ENCODE measurements at places on chromosomes 2 and 18. TPM values are rescaled to one million over a fixed set of nuclear protein-coding genes. Genes with fewer than 3 reads are reported as not detected.

DNA sequence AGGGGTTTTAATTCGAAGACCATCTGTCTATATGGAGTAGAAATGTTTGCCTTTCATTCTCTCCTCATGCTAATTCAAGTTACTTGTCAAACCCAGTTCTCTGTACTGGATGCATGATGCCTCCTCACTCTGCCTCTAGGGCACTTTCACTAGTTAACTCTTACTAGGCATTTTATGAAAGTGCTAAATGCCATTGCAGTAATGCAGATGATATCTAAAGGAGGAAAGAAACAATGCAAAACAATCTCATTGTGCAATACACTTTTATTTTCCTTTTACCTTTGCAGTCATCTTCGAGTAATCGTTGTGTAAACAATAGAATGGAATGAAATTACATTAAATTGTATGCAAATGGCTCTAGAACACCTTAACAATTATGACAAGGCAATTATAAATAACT, 293.6 kb downstream of the STK39 start:
- H3K27me3 ChIP-seq: no peaks in the 10 kb centered on the region
- H3K4me1 ChIP-seq: peaks cover 9% of the 10 kb centered on the region
- no peak overlapping the region for H3K4me3 ChIP-seq
- no peaks in the 10 kb centered on the region for H3K36me3 ChIP-seq
- H3K27ac ChIP-seq: no peak overlapping the region

DNA sequence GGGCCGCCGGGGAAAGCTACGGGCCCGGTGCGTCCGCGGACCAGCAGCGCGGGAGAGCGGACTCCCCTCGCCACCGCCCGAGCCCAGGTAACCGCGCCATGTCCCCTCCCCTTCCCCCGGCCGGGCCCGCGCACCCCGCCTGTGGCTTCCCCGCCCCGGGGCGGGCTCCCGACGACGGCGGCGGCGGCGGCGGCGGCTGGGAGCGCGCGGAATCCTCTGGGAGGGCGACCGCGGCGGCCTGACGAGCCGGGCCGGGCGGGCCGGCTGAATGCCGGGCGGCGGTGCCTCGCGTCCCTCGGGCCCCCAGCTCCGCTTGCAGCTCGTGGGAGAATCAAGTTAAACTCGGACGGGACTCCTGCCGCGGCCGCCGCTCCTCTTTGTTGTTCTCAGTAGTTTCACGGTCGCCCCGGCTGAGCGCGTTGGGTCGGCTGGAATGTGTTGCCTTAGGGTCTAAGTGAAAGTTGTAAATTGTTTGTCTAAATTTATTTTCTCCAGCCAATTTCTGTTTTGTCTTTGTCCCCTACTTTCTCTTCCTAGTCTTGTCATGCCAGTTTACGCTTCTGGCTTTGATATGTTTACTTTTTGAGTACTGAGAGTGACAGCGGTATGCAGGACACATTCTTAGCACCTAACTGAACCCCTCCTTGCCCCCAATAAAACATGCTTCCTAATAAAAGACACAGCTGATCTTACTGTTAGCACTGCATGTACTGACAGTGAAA, 685 bp downstream of the SMAD4 start:
- H3K27ac ChIP-seq: peak overlapping the region; percentile 86
- peaks cover 50% of the 10 kb centered on the region for H3K4me1 ChIP-seq
- peak; percentile 80 for DNase-seq
- no peaks in the 10 kb centered on the region for H3K27me3 ChIP-seq

DNA sequence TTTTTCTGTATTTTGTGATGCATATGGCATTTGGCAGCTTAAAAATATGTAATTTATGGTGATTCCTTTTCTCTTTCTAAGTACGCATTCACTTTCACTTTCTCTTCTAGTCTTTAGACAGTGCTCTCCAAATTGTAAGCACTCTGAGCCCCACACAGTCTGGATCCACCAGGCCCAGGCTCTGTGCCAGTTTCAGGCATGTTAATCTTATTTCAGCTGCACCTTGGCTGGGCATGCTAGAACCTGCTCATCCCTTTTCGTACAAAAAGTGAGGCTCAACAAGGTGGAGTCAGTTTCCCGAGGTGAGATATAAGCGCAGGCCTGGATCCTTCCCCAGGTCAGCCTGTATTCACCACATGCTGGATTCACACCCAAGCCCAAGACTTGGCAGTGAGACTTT, 203.9 kb downstream of the MTX2 start:
- H3K4me3 ChIP-seq: peak overlapping the region; percentile 30
- no peaks in the 10 kb centered on the region for H3K36me3 ChIP-seq
- no peak for DNase-seq
- H3K27me3 ChIP-seq: no peaks in the 10 kb centered on the region

- no peaks in the 10 kb centered on the region for H3K36me3 ChIP-seq
- H3K4me3 ChIP-seq: no peak overlapping the region
- no peak overlapping the region for H3K27ac ChIP-seq
- H3K4me1 ChIP-seq: peaks cover 3% of the 10 kb centered on the region
- peak; percentile 54 for DNase-seq
- H3K27me3 ChIP-seq: no peaks in the 10 kb centered on the region
Observed at GRCh38 chr2:43041661-43042360, 184.6 kb downstream of the ZFP36L2 start.

GRCh38 chr2:183666031-183666430, 541.8 kb downstream of the NUP35 start:
- no peak for DNase-seq
- H3K27ac ChIP-seq: no peak overlapping the region
- no peaks in the 10 kb centered on the region for H3K27me3 ChIP-seq
- no peaks in the 10 kb centered on the region for H3K36me3 ChIP-seq
- H3K4me3 ChIP-seq: no peak overlapping the region

DNA sequence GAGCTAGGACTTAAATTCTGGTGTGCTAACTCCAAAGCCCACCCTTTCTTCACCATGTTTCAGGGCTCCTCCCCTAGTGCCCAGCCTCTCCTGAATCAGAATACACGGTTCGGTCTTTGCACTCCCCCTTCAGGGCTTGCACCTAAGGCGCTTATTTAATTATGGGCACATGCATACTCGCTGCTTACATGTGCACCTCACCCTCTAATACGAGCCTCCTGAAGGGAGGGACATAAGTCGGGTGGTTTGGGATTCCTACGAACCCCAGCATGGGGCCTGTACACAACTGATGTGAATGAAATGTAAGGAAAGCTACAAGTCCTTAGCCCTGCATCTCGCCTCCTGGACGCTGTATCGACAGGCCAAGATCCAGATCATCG, 435 bp downstream of the IFT172 start:
- peaks cover 19% of the 10 kb centered on the region for H3K4me1 ChIP-seq
- H3K36me3 ChIP-seq: no peaks in the 10 kb centered on the region
- H3K27ac ChIP-seq: peak overlapping the region; percentile 86
- peaks cover 11% of the 10 kb centered on the region for H3K27me3 ChIP-seq

DNA sequence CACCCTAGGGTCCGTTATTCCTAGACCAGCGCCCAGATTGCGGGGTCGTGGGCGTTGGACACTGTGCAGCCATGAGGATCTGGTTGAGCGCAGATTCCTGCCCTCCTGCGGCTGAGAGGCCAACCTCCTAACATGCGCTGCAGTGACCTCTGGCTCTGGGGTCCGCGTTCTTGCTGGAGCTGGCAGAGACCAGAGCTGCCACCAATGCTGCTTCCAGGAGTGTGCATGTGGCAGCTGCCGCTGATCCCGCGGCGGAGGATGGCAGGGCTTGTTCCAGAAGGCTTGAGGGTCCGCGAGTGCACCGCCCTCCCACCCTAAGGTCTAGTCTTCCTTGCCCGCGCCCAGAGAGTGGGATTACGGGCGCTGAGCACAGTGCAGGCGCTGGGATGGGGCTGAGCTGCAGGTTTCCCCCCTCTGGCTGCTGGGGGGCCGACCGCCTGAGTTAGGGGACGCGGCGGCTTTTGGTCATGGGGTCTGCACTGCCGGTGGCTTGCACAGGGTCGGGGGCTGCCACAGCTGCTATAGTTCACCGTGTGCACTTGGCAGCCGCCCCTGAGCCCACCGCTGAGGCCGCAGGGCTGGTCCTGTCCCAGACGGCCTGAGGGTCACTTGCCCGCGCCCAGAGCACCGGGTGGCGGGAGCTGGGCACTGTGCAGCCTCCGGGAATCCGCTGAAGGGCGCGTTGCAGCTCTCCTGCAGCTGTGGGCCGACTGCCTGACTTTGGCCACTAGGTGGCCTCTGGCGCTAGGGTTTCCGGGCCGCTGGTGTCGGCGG, 145.9 kb downstream of the CCDC74A start:
- H3K36me3 ChIP-seq: no peaks in the 10 kb centered on the region
- H3K27me3 ChIP-seq: peaks cover 26% of the 10 kb centered on the region
- H3K4me1 ChIP-seq: peaks cover 3% of the 10 kb centered on the region
- DNase-seq: peak; percentile 74
- peak overlapping the region; percentile 42 for H3K4me3 ChIP-seq
- H3K27ac ChIP-seq: no peak overlapping the region

- H3K4me3 ChIP-seq: no peak overlapping the region
- DNase-seq: no peak
- H3K36me3 ChIP-seq: no peaks in the 10 kb centered on the region
- H3K27ac ChIP-seq: no peak overlapping the region
Observed at GRCh38 chr2:165357758-165358157, 111.7 kb upstream of the CSRNP3 start.

- no peak overlapping the region for H3K27ac ChIP-seq
- H3K4me3 ChIP-seq: no peak overlapping the region
- DNase-seq: no peak
- no peaks in the 10 kb centered on the region for H3K27me3 ChIP-seq
- peaks cover 5% of the 10 kb centered on the region for H3K4me1 ChIP-seq
- H3K36me3 ChIP-seq: peaks cover 17% of the 10 kb centered on the region
Observed at GRCh38 chr2:241659150-241659739, 21.8 kb downstream of the ATG4B start.

DNA sequence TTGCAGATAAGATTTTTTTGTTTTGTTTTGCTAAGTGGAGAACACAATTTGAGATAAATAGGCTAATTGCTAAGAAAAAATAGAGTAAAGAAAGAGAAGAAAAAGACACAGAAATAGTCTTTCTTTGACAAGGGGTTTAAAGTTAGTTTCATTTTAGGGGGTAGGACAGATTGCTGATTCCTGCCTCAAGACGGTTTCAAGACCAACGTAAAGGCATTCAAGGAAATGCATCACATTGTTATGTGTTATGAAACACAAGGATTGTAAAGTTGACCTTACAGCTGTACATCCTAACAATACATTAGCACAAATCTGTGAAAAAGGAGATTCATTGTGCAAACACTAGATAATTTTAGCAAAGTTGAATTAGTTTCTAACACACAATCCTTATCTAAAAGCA, 22.7 kb upstream of the ETAA1 start:
- H3K36me3 ChIP-seq: no peaks in the 10 kb centered on the region
- no peak overlapping the region for H3K27ac ChIP-seq
- no peaks in the 10 kb centered on the region for H3K4me1 ChIP-seq
- DNase-seq: no peak
- H3K27me3 ChIP-seq: peaks cover 4% of the 10 kb centered on the region

GRCh38 chr2:141055531-141055930, 1075.3 kb downstream of the LRP1B start:
- H3K4me1 ChIP-seq: no peaks in the 10 kb centered on the region
- no peak for DNase-seq
- no peak overlapping the region for H3K4me3 ChIP-seq
- no peaks in the 10 kb centered on the region for H3K27me3 ChIP-seq
- no peak overlapping the region for H3K27ac ChIP-seq

GRCh38 chr2:65397122-65397521, 35.3 kb downstream of the SPRED2 start:
- H3K4me1 ChIP-seq: peaks cover 37% of the 10 kb centered on the region
- DNase-seq: peak; percentile 70

DNA sequence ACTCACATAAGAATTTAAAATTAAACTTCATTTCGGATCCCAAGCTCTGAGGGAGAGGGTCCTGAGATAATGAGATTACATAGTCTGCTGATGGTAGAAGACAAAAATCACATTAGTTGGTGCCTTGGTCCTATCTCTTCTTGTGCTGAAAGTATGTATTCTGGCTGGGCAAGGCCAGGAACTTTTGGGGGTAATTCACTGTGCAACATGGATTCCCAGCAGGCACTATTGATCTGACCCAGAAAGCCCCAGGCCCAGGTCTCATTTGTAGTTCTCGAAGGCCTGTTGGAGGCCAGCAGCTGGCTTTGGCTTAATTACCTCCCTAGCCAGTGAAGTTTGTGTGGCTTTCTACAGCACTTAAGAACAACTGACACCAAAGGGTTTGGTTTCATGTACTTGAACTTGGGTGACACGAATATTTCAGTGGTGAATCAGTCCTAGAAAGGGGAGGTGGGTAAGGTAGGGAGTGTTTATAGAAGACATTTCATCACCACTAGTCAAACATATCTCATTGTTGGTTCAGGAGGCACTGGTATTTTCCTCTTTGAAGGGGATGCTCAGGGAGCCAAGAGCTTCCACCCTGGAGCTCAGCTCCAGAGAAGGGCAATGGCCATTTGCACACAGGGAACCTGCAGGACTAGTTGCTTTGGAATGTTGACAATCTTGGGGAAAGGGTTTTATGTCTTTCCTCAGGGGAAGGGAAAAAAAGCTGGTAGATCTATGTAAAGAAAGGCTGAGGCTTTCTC, 217.8 kb downstream of the OSR1 start:
- H3K27ac ChIP-seq: no peak overlapping the region
- no peak overlapping the region for H3K4me3 ChIP-seq
- H3K4me1 ChIP-seq: no peaks in the 10 kb centered on the region
- DNase-seq: no peak
- no peaks in the 10 kb centered on the region for H3K27me3 ChIP-seq

GRCh38 chr2:236656721-236657120, 87.1 kb downstream of the ACKR3 start:
- no peak overlapping the region for H3K4me3 ChIP-seq
- no peaks in the 10 kb centered on the region for H3K36me3 ChIP-seq
- DNase-seq: no peak
- H3K27ac ChIP-seq: no peak overlapping the region
- H3K27me3 ChIP-seq: peaks cover 27% of the 10 kb centered on the region
- no peaks in the 10 kb centered on the region for H3K4me1 ChIP-seq

GRCh38 chr2:80255918-80256781, 48.4 kb downstream of the LRRTM1 start:
- H3K27me3 ChIP-seq: no peaks in the 10 kb centered on the region
- no peak overlapping the region for H3K4me3 ChIP-seq
- no peaks in the 10 kb centered on the region for H3K36me3 ChIP-seq
- H3K27ac ChIP-seq: no peak overlapping the region

GRCh38 chr18:1464444-1465217, 560.0 kb downstream of the ADCYAP1 start:
- no peak overlapping the region for H3K4me3 ChIP-seq
- H3K27me3 ChIP-seq: no peaks in the 10 kb centered on the region
- H3K27ac ChIP-seq: no peak overlapping the region
- H3K4me1 ChIP-seq: no peaks in the 10 kb centered on the region

DNA sequence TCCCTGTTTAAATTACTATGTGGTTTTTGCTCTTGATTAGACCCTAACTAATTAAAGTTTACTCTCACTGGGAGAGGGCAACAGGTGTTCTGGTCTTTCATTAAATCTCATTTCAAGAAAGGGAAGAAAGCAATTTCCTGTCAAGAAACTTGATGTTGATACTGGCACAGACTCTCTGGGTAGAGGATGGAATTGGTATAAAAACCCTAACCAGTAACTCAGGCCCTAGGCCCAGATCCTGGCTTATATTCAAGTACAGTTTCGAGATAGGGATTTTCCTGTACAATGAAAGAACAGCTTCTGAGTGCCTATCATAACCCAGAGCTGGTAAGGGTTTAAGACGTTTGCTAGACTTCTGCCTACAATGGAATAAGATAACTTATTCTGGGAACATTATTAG, 61.6 kb upstream of the ACYP2 start:
- peak overlapping the region; percentile 69 for H3K4me3 ChIP-seq
- DNase-seq: no peak
- no peaks in the 10 kb centered on the region for H3K27me3 ChIP-seq
- H3K36me3 ChIP-seq: no peaks in the 10 kb centered on the region

DCDC2C gene
- not detected for total RNA-seq

PLEKHA3 gene
- total RNA-seq: 36.7 TPM

KCNIP3 gene
- total RNA-seq: not detected

MGAT4A gene
- total RNA-seq: 23.1 TPM

MSTN gene
- not detected for total RNA-seq

SLC35F6 gene
- total RNA-seq: 17.7 TPM

FLACC1 gene
- 3.4 TPM for total RNA-seq

PSTPIP2 gene
- 65.6 TPM for total RNA-seq

All from natural killer cell treated with Interleukin-12 subunit alpha and Interleukin-12 subunit beta and Interleukin-15 and Interleukin-18, amount 100 ng/mL, for 72 hours (primary cell).